ENCODE measurements at places on chromosomes 16 and 17. TPM values are rescaled to one million over a fixed set of nuclear protein-coding genes. Genes with fewer than 3 reads are reported as not detected.

GRCh38 chr16:30054959-30055553, 10.5 kb upstream of the ALDOA start:
- no peak for DNase-seq

The SBK1 gene
- total RNA-seq, result not detected

- peak; percentile 38 for DNase-seq
Observed at GRCh38 chr16:1812732-1813163, 13.9 kb downstream of the HAGH start.

The ADAM11 gene
- total RNA-seq, result 0.12 TPM

DNA sequence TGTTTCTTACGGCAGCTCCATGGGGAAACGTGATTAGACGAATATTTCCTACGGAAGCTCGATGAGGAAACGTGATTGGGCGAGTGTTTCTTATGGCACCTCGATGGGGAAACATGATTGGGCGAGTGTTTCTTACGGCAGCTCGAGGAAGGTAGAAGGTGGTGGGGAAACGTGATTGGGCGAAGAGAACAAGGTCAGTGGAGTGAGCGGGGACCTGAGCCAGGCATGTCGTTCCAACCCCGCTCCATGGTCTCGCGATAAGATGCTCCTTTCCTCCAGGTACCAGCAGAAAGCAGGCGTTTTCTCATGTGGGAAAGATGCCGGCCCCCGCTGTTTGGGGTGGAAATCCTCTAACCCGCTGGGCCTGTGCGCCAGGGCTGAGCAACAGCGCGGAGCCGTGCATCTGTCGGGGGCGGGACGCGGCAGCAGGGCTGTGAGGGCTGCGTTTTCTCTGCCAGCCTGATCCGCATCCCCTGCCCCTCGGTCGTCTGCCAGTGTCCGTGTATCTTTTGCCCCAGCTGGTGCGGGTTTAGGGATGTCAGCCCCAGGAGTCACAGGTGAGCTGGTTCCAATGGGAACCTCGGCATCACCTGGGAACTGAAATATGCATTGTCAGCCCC, 25.6 kb upstream of the DOC2B start:
- no peak for DNase-seq

- DNase-seq, result no peak
Observed at GRCh38 chr16:30379158-30379783, 3.1 kb downstream of the SEPTIN1 start.

The CES3 gene
- 0.10 TPM for total RNA-seq

- no peak for DNase-seq
Observed at GRCh38 chr17:51261024-51261963, 948 bp downstream of the UTP18 start.

- DNase-seq, result no peak
Observed at GRCh38 chr17:81392909-81393654, 2.2 kb upstream of the BAHCC1 start.

GRCh38 chr16:71916397-71916920, 21.1 kb downstream of the IST1 start:
- DNase-seq, result no peak

DNA sequence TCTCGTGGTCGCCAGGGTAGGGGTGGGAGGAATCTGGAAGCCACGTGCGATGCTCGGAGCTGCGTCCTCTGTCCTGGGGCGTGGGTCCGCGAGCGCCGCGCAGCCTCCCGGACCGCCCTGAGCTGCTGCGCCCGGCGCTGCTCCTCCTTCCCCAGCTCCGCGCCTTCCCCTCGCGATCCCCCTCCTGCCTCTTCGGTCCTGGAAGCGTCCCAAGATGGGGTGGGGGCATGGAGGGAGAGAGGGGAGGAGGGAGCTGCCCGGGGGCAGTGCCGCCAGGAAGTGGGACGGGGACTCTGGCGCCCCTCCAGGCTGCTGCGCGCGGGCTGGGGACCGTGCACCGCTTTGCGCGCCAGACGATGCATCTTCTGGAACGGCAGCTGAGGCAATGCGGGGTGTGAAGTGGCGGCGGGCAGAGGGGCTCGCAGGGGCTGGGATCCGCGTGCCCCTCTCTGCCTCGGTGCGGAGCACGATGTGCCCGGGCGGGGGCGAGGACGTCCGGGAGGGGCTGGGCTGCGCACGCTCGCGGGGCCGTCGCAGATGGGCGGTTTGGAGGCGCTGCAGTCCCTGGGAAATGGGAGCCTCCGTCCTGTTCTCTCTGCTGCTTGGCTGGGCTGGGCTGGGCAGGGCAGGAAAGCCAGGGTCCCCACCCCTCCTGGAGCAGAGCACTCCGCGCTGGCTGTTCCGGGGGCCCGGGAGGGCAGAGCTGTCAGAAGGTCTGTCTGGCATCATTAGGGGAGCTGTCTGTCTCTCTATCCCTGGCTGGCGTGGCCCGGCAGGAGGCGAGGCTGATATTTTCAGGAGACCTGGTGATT, 388.0 kb downstream of the SEC14L1 start:
- DNase-seq, result no peak

Data from RPMI7951 (cell line).